Stimulated activated CD8-positive, alpha-beta memory T cell treated with anti-CD3 and anti-CD28 coated beads, Interleukin-12 subunit alpha, Interleukin-12 subunit beta, amount 100 ng/mL, for 1 hour (primary cell): ENCODE measurements at places on chromosomes 2 and 18.

DNA sequence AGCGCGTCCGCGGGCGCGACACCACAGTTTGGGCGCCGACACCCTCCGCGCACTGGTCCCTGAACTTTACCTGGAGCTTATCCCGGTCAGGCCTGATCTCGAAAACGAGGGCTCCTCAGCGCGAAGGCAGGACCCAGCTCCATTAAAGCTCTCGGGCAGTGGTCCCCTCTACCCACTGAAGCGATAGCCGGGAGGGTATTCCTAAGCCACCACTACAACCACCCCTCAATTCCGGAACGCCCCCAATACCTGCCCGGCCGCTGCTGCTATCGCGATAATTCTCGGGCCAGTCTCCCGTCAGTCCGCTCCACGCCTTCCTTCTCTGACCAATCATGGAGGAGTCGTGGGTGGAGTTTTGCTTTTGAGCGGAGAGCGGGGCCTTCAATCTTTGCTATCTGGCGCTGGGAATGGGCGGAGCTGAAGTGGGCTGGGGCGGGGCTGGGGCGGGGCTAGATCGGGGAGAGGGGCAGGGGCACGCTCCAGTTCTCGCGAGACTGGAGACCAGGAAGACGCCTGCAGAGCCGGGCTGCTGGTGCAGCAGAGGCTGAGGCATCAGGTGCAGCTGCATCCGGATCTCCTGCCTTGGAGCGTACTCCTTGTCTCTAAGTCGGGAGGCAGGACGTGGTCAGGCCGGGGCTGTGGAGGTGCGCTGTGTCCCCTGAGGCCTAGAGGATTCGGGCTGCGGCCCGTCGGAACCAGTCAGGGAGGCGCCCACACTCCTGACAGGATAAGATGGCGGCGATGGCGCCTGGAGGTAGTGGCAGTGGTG, at the start of the genes PIGN and RELCH:
Gene PIGN, minus strand, starts transcription at position 283 of the 769 bp plus-strand sequence. CDS start 25,703 bp downstream, outside the sequence.
Gene RELCH, plus strand, starts transcription at position 482 of the 769 bp plus-strand sequence. Its CDS starts 251 bp downstream, at position 733.
- DNase-seq = peak; percentile 91

DNA sequence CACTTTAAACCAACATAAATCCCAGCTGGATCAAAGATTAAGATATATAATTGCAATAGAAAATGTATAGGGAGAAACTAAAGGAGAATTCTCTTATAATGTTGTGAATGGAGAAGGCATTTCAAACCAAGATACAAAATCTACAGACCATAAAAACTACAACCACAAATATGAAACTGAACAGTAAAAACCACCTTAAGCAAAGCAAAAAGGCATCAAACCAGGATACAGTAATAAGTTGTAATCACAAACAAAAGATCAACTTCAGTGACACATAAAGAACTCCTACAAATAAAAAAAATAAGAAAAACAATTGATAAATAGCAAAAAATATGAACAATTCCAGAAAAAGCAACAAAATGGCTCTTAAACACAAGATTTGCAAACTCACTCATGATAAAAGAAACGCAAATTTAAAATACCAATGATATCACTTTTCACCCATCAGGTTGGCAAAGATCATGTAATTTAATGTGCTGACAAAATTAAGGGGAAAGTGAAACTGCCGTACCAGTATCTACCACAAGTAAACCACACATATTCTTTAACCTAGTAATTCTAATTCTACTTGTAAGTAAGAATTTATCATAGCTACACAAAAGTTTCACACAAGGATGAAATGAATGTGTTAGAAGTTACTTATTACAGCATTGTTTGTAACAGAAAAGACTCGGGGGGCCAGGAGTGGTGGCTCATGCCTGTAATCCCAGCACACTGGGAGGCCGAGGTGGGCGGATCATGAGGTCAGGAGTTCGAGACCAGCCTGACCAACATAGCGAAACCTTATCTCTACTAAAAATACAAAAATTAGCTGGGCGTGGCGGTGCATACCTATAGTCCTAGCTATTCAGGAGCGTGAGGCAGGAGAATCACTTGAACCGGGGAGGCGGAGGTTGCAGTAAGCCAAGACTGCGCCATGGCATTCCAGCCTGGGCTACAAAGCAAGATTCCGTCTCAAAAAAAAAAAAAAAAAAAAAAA, 101.9 kb downstream of the USP34 start:
- DNase-seq = no peak

DNA sequence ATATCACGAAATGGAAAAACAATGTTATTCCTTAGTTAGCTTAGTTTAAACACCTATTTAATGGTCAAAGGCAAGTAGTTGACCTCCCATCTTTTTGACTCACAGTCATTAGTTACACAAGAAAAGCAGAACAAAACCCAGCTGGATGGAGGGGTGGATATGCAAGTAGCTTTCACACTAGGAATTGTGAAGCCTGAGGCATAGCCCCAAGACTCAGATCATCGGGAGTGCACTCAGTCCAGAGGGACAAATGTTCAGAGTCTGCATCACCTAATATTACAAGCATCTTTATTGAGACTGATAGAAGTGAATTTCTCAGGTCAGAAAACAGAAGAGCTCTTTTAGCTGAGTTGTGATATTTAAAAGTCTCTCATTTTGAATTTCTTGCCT, 15.5 kb upstream of the CPS1 start:
- DNase-seq = no peak

- DNase-seq = no peak
Measured at GRCh38 chr2:8316356-8316755, 365.5 kb upstream of the ID2 start.

DNA sequence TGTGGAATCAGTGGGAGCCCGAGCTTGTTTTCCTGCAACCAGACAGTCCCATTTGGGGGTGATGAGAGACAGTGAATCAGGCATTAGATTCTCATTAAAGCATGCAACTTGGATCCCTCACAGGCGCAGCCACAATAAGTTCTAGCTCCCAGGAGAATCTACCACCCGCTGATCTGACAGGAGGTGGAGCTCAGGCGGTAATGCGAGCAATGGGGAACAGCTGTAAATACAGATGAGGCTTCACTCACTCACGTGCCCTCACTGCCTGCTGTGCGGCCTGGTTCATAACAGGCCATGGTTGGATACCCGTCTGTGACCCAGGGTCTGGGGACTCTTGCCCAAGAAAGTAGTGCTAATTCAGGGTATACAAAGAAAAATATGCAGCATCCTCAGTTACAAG, 144.8 kb upstream of the RGPD4 start:
- no peak for DNase-seq

DNA sequence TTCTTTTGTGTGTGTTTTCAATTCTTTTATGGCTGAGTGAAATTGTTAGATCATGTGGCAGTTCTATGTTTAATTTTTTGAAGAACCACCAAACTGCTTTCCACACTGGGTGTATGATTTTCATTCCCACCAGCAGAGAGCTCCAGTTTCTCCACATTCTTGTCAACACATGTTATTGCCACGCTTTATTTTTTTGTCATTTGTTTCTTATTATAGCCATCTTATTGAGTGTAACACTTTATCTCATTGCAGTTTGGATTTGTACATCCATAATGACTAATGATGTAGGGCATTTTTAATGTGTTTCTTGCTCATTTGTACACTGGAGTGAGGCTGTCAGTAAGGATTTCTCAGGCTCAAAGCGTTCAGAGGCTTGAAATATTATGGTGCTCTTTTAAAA, 184.2 kb downstream of the PIEZO2 start:
- no peak for DNase-seq

DNA sequence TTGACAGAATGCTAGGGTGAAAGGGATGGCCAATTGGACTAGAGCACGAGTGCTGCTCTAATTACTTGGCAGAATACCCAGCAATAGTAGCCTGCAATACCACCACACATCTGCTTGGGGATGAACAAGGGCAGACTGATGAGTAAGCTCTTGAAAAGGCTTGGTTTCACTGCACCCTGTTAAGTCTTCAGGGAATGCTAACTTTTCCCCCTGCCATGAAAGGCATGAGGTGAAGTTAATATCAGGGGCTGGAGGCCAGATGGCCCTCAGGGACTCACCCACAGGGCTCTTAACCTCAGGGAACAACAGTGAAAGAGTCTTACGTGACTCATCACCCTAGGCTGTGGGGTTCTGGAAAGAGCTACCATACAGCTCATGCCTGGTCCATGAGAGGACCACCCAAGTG, 51.7 kb upstream of the MYL1 start:
- DNase-seq = no peak

DNA sequence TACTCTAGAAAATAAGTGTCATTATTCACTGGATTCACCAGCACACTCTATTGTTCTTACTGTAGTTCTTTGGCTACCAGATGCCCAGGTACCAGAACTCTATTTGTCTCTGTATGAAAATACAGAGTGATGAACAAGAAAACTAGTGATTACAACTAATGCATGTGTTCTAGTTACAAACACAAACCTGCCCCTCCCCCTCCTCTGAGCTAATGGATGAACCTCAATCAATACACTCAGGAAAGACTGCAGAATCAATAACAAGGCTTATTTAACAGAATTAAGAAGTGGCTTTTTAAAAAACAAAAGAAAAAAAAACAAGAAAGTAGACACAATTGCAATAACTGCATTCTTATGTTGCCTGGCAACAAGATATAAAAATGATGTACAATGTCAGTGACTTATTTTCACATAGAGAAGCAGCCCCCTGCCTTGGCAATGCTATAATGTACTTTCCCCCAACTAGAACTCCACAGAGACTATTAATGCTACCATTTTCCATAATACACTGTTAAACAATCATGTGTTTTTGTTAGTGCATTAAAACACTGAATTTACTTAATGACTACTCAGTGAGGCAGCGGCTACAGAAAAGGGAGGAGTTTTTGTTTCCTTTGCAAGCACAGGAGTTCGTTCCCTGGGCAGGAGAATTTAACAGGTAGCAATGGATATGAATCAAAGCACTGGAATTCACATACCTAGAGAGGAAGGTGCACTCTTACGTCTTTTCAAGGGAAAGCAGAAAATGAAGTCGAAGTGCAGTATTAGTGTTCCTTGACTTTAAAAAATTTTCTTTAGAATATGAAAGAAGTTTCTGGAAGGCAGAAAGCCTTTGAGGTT, 318.8 kb upstream of the REV1 start:
- DNase-seq = no peak

- no peak for DNase-seq
Measured at GRCh38 chr2:110674620-110675555, 3.0 kb downstream of the BUB1 start.

GRCh38 chr2:179974761-179975160, 32.3 kb downstream of the CWC22 start:
- DNase-seq = no peak

- DNase-seq = no peak
Measured at GRCh38 chr2:6650311-6650710, 215.4 kb downstream of the CMPK2 start.

DNA sequence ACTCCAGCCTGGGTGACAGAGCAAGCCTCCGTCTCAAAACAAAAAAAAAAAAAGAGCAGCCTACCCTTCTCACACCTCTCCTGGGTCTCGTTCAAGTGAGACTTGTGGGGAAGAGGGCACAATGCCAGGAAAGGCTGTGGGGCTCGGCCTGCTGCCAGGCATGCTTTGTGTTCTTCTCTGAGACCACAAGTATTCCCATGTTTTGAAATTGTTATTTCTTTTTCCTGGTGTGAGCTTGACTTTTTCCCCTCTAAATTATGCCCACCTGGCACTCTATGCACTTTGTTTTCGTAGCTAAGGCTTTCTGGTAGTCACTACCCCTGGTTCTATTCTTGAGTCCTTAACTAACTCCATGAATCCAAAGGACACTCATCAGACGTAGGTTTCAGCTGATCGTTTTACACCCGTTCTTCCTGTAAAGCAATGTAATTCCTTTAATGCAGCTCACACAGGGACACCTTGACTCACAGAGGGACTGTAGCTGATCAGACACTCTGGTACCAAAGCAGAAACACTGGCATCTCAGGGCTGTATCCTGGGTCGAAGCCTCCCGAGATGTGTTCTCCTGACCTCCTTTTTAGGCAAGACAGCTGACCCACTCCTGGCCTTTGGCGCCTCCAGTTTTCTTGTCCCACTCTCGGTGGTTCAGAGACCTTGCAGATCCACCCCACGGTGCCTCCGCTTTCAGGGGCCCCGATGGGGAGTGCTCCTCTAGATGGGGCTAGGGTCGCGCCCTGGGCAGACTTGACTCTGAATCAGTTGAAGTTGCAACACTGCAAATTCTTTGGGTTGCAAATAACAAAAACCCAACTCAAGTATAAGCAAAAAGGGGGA, 193.3 kb upstream of the AGAP1 start:
- DNase-seq = no peak

GRCh38 chr2:12507295-12507694, 209.4 kb upstream of the TRIB2 start:
- DNase-seq = no peak

GRCh38 chr2:42102024-42102590, 54.3 kb downstream of the PKDCC start:
- DNase-seq = peak; percentile 91

- DNase-seq = no peak
Measured at GRCh38 chr2:205768341-205768740, 86.0 kb downstream of the NRP2 start.

DNA sequence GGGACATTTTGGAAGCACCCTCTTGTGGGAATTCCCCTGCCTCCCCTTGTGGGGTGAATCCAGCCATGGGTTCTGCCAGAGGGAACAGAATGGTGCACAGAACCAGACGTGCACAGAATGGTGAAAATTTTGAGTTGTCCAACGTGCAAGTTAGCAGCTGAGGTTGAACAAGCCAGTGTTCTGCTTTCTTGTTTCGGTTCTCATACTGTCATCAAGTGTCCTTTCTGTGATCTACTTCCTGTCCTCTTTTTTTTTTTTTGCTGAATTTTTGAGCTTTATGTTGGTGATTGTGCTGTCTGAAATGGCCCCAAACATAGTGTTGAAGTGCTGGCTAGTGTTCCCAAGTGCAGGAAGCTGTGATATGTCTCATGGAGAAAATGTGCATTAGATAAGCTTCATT, 21.5 kb upstream of the REEP1 start:
- DNase-seq = no peak

DNA sequence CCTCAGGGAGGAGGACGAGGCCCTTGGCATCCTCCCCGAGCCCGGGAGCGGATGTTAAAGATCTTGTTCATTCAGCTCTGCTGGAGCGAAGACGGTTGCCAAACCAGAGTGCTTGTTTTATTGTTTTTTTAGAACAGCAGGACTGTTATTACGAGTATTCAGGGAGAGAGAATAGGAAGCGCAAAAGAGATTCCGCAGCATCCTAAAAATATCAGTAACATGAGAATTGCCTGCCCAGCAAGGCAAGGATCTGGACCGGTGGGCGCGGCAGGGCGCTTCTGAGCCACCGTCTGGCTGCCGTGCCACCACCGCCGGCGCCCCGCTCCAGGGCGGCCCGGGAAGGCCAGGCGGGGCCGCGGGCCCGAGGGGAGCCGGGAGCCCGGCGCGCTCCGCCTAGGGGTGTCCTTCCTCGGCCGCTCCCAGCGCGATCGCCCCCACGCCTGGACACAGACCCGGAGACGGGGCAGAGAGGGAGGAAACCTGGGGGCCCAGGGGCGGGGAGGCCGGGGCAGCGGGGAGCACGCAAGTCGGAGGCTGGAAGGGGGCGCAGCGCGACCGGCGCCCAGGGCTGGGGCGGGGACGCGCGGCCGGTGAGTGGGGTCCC, 843 bp downstream of the CYS1 start:
- DNase-seq = no peak

GRCh38 chr2:200689115-200689514, 103.3 kb downstream of the AOX1 start:
- DNase-seq = no peak

GRCh38 chr18:8994603-8995002, 107.9 kb upstream of the NDUFV2 start:
- no peak for DNase-seq

- no peak for DNase-seq
Measured at GRCh38 chr2:149149007-149149297, 110.5 kb downstream of the LYPD6B start.

GRCh38 chr2:129913695-129914495, 65.6 kb upstream of the RAB6C start:
- DNase-seq = no peak

GRCh38 chr2:11907190-11907589, 160.8 kb downstream of the LPIN1 start:
- DNase-seq = no peak
